Uterus (tissue), 4 donors: ENCODE measurements at places on chromosomes 3 and 15. TPM values are rescaled to one million over a fixed set of nuclear protein-coding genes. Genes with fewer than 3 reads are reported as not detected.

DUOXA1 gene
- total RNA-seq, result 2.5 TPM

- no peak for DNase-seq
These were observed 1.8 kb downstream of the PIK3CA start for GRCh38 chr3:179149951-179150350.

RAD18 gene
- total RNA-seq, result 5.3 TPM

EHHADH gene
- 7.2 TPM for total RNA-seq

DNA sequence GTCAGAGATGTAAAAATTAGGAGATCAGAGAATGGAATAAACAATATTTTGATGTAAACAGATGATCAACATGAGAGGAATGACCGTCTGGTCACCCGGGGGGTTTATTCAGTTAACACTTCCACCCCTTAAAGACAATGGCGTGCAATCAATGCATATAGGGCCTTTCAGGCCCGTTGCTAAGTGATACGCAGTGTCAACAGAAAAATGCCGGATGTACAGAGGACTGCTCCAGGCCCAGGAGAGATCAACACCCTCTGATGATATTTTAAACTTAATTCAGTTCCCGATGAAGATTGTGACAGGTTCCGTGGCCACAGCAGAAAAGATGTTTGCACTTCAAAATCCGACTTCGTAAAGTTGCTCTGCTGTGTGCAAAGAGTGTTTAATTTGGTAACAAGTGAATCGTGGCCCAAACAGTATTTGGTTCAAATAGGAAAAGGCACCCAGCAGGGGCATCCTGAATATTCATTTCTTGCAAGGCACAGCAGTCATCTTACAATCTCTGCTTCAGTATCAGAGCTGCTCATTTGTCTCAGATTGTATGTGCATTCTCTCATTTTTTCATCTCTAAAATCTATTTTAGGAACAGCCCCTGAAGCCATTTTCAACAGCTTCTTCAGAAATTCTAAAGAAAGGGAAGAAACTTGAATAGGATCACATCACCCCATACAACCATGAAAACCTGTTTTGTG is 72.6 kb downstream of the FOXB1 start:
- DNase-seq, result no peak

DNA sequence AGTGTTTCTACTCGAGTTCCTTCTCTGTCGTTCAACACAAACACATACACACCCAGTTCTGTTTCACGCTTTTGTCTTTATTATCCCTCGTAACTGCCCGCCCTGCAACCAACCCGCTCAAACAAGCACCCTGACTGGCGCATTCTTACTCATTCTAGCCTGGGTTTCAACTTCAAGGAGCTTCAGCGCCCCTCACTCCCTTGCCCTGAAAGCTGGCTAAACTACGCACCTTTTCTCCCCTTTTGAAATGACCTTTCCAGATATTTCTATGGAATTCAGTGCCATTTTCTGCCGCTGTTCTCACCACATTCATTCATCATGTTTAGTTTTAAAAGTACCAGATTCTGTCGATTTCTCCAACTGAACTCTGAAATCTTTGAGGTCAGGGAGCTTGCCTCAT is 653 bp upstream of the MFSD1 start:
- no peak for DNase-seq

EPHA3 gene
- 5.6 TPM for total RNA-seq

GRCh38 chr3:70832089-70832833 is 519.8 kb upstream of the MDFIC2 start:
- no peak for DNase-seq

DNA sequence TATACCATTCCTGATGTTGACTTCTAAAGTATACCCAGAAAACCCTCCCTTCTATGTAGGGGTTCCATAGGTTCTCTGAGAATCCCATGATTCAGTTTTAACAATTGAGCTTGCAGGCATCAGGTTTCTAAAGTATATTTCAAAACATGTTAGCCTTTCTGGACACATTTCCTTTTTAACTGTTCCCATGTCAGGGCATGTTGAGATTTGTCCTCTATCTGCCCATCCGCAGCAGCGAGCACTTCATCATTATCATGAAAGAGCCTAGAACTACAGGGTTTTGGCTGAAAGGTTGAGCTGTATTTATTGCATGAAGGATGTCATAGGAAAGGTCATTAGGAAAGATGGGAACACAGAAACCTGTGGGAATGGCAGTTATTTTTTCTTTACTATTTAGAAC is 201.1 kb upstream of the BHLHE40 start:
- no peak for DNase-seq
